ENCODE measurements at places on chromosomes 16 and 17. TPM values are rescaled to one million over a fixed set of nuclear protein-coding genes. Genes with fewer than 3 reads are reported as not detected.

DNA sequence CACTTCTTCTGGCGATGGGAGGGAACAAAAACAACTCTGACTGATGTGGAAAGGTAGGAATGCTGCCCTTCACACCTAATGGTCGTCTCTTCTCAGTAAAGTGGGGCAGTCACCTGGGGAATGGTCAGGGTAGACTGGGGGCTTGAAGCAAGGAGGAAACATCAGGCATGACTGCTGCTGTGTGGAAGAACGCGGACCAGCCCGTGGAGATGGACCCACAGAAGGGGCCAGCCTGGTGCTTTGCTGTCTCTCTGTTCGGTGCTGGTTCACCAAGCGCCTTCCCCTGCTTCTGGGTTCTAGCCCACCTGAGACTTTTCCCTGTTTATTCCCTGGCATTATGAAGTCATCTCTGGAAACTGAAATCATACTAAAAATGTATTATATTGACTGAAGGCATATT is 96.2 kb upstream of the DNAH17 start:
- DNase-seq = no peak

Gene MGAT5B
- 0.69 TPM for total RNA-seq

GRCh38 chr17:4948166-4948930 is at the start of gene PFN1:
PFN1 (minus strand) TSS chr17:4948530; CDS start chr17:4948394, 136 bp downstream.
- peak; percentile 95 for DNase-seq

GRCh38 chr17:37450112-37450511 is 39.6 kb upstream of the DUSP14 start:
- DNase-seq = peak; percentile 11

Gene DOC2A
- 1.5 TPM for total RNA-seq

- peak; percentile 63 for DNase-seq
These were observed 768 bp upstream of the TBX6 start for GRCh38 chr16:30092373-30093010.

- DNase-seq = no peak
These were observed 10.1 kb downstream of the AMZ2 start for GRCh38 chr17:68257934-68258333.

- no peak for DNase-seq
These were observed 15.6 kb downstream of the TRAF4 start for GRCh38 chr17:28759256-28759865.

Gene GAN
- 23.4 TPM for total RNA-seq
